NCI-H1417 (cell line): ENCODE measurements at places on chromosomes 7 and 10.

- no peak for DNase-seq
Measured at GRCh38 chr10:49761201-49761788, 828 bp downstream of the OGDHL start.

GRCh38 chr10:14904316-14904732, 25.7 kb downstream of the SUV39H2 start:
- DNase-seq: no peak

DNA sequence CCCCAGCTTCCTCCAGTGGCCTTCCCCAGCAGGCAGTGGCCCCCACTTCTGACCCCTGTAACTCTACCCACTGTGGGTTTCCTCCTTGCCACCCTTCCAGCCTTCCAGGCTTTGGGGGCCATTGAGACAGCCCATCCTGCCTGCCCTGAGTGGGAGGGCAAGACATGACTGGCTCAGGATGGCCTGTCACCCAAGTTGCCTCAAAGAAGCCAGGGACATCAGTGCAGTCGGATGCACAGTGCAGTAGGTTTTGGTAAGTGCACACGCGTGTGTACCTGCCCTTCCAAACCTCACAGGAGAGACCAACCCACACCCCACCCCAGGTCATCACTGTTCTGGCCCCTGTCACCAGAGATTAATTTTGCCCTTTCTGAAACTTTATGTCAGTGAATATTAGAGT, 22.7 kb downstream of the ZMIZ2 start:
- peak; percentile 30 for DNase-seq

GRCh38 chr7:11082552-11083213, 109.0 kb downstream of the PHF14 start:
- DNase-seq: no peak

GRCh38 chr10:119341459-119342301, 134.3 kb downstream of the GRK5 start:
- no peak for DNase-seq

- no peak for DNase-seq
Measured at GRCh38 chr10:73044378-73045285, 52.0 kb downstream of the P4HA1 start.

DNA sequence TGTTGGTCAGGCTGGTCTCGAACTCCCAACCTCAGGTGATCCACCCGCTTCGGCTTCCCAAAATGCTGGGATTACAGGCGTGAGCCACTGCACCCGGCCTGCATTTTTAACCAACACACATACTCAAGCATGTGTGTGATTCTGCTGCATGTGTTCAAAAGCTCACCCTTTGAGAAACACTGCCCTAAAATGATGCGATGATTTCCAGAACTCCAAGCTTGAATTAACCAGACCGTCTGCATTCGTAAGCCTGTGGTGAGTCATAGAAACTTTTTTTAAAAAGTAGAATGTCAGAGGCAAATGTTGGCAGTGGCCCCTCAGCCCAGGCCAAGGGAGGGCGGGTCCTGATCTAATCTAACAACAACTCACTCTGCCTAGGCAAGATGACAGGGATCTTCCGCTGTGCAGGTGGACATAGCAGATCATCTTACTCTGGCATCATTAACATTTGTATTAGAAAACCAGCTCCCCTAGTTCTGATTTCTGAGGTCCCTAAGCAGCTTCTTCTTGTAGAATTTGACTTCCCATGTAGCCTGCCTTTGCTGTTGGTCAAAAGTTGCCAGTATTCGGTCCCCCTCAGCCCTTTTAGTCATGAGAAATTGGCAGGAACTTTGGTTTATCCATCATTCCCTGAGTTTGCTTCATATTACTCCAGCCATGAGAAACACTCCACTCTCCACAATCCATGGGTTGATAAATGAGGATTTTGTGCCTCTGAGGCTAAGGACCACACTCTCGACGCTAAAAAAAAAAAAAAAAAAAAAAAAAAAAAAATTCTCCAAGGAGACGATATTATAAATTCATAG, 190.4 kb downstream of the SKIDA1 start:
- DNase-seq: no peak

GRCh38 chr10:119680050-119680449, 28.9 kb downstream of the BAG3 start:
- no peak for DNase-seq

DNA sequence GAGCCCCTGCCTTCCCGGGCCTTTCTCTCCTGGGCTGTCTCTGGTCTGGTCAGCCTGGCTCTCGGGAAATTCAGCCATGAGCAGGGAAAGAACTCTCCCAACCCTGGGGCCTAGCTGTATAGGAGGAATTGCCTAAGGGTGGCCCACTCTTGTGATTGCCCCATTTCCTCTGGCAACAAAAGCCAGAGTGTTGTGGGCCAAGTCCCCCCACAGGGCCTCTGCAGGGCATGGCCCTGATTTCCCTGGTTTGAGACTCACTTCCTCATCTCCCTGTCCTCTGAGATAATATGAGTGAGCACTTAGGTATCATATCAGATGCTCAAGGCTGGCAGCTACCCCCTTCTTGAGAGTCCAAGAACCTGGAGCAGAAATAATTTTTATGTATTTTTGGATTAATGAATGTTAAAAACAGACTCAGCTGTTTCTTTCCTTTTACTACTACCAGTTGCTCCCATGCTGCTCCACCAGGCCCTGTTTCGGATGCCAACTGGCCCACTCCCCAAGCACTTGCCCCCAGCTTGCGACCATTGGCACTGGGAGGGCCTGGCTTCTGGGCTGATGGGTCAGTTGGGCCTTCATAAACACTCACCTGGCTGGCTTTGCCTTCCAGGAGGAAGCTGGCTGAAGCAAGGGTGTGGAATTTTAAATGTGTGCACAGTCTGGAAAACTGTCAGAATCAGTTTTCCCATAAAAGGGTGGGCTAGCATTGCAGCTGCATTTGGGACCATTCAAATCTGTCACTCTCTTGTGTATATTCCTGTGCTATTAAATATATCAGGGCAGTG, 11.4 kb downstream of the IRF5 start:
- DNase-seq: no peak

DNA sequence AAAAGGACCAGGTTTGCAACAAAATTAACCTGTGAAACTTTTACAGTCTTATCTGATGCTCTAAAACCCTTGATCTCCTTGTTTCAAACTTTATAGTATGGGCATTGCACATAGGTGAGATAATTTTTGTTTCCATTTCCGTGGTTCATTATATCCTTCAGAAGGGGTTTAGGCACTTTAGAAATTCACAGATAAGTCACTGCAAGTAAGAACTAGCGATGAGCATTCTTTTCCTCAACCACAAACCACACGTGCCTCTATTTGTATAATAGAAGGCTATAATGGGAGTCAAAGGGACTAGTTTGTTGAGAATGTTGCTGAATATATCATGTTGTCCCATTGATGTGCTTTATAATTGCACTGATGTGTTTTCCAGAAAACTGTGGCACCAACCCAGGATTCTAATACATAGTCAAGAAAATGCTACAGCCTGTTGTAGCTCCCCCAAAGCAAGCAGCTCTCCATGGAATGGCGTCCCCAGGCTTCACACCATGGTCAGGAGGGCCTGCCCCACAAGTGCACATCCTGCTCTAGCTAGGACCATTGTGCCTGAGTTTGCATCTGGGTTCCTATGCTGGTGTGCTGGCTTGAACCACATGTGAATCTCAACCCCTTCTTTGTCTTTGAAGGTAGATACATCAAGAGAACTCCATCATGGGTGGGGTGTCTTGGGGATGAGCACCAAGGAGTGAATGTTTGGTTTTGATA, 14.0 kb upstream of the ATXN7L1 start:
- no peak for DNase-seq

DNA sequence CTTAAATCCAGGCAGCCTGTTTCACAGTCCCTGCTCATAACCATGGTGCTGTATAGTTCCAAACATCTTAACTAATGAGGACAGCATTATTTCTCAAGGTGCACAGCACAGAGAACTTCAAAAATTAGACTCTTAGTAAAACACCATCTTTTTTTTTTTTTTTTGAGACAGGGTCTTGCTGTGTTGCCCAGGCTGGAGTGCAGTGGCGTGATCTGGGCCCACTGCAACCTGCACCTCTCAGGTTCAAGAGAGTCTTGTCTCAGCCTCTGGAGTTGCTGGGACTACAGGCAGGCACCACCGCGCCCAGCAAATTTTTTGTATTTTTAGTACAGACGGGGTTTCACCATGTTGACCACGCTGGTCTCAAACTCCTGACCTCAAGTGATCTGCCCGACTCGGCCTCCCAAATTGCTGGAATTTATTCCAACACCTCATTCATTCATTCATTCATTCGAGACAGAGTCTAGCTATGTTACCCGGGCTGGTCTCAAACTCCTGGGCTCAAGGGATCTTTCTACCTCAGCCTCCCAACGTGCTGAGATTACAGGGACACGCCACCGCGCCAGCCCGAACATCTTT, 507 bp upstream of the TMEM254 start:
- no peak for DNase-seq

DNA sequence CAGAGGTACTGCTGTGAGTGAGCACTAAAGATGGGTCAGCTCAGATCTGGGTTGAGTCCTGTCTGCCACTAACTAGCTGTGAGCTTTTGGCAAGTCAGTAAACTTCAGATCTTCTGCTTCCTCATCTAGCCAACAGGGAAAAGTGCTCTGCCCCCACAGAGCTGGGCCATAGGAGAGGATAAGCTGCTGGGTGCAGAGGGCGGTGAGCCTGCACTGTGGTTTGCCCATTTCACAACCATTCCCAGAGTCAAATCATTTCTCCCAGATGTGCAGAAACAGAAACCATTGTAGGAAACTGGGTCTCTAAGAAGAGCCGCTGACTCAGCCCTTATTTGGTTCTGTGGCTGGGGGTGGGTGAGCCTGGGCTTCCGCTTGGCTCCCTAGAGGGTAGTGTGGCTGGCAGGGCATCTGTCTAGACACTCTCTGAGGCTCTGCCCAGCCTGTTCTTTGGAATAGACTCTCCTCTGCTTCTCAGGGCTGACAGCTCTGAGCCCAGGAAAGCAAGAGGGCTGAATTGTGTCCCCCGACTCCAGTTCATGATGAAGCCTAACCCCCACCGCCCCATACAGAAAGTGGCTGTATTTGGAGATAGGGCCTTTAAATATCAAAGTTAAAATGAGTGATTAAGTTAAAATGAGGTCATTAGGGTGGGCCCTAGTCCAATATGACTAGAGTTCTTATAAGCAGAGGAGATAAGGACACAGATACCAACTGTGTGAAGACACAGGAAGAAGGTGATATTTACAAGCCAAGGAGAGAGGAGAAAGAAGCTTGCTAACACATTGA, 29.5 kb upstream of the ARHGAP22 start:
- DNase-seq: no peak

- no peak for DNase-seq
Measured at GRCh38 chr10:58925381-58925780, 251.1 kb upstream of the PHYHIPL start.

DNA sequence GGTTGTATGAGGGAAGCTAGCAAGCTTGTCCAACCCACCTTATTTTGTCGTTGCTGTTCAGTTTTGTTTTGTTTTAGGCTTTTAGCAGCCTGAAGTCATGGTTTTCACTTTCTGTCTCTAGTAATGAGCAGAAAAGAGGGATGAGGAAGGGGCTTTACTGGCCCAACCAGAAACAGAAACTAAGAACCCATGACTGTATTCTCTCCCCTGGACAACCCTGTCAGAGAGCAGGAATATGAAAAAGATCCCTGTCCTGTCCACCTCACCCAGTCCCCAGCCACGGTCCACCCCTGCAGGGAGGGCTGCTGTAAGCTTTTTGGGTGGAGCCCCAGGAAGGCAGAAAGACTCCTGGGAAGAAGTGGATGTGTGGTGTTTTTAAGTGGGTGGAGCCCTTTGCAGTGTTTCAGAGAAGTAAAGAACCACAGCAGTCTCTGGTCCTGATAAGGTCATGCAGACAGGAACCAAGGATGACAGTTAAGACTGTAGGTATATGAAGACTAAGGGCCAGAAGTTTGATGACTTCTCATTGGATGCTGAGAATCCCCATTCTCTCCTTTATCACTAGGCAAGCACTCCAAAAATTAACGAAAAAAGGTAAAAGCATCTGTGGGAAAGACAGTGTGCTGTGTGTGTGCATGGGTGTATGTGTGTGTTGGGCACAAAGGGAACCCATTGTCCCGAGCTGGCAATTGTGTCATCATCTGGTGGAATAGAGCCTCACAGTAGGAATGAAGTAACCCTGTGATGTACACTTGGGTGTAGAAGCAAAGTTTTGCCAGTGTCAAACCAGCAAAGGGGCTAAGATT, 13.8 kb downstream of the MRPL32 start:
- DNase-seq: no peak

GRCh38 chr7:144650439-144650838, 185.4 kb downstream of the TPK1 start:
- DNase-seq: no peak

DNA sequence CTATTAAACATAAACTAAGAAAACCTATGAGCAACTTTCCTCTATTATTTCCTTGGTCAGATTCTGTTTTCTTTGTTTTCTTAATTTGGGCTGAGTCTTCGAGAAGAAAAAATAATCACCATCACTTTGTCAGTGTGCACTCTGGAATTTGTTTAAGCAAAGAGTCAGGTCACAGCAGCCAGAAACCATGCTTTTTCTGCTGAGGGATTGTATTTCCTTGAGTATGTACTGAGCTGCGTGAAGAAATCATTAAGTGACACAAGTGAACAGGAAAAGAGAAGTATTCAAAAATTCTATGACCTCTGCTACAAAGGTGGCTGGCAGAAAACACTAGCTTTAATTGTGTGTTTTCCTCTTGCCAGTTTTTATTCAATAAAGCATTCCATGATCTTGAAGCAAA, 249.6 kb downstream of the VTI1A start:
- DNase-seq: no peak

DNA sequence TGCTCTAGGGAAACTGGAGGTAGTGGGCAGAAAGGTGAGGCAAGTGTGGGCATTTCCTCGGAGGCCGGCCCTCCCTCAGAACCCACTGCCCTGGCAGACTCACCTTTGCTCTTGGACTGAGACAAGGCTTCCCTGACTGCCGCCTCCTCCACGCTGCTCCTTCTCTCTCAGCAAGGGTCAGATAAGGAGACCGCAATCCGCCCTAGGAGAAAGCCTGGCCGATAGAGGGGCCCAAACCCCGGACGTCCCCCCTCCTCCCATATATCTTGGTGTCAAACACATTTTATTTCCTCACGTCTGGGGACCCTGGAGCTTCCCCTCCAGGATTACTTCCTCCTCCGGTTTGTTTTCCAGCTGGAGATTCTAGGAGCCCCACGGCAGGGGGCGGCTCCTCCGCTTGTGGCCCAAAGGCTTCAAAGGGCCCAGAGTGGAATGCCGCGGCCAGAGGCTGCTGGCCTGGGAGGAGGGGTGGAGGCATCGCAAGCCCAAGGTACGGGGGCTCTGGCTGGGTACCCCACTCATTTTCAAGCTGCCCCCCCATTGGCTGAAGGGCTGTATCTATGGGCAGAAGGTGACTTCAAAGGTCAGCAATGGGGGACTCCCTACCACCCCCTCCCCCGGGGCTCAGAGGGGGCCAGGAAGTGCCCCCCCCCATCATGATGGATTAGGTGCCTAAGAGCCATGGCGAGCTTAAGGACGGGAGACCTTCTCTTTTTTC, 31.7 kb upstream of the LBX1 start:
- DNase-seq: no peak
